ENCODE measurements at places on chromosomes 5 and 9.

GRCh38 chr9:33142535-33142934 is 24.6 kb downstream of the B4GALT1 start:
- no peak for DNase-seq

- DNase-seq = peak; percentile 22
Measured at GRCh38 chr5:154811653-154812465, 38.5 kb downstream of the FAXDC2 start.

DNA sequence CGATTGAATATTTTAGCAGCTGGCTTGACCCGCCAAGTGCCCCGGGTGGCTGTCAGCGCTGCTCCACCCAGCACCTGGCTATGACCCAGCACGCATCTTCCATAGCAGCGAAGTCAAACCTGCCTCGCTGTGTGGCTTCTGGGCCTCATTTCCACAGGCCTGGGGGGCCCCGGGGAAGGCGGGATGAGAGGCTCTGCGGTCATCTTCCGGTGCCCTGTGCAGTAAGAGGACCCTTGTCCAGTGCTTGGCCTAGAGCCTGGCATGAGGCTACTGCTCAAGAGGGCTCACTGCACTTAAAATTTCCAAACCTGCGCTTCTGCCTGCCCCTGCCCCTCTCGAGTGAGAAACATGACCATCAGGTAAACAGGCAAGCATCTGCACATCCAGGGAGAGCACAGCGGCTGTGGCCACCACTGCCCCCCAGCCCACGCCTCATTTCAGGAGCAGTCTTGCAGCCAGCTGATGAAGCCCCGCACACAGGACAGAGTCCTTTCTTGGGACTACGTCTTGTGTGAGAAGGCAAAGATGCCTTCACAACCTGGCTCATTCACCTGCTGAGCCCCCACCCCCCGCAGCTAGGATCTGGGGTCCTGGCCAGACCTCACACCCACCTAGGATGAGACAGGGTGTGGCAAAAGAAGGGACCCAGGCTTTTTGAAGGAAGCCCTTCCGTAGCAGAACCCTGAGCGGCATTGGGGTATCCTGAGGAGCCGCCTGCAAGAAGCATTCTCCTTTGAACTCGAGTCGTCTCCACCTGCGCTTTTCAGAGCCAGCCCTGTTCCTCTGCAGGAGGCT is 69.5 kb upstream of the UNC5A start:
- DNase-seq = no peak

GRCh38 chr9:277601-278295 is 63.1 kb downstream of the DOCK8 start:
- DNase-seq = no peak

GRCh38 chr9:104783588-104783987 is 19.7 kb downstream of the NIPSNAP3B start:
- no peak for DNase-seq

DNA sequence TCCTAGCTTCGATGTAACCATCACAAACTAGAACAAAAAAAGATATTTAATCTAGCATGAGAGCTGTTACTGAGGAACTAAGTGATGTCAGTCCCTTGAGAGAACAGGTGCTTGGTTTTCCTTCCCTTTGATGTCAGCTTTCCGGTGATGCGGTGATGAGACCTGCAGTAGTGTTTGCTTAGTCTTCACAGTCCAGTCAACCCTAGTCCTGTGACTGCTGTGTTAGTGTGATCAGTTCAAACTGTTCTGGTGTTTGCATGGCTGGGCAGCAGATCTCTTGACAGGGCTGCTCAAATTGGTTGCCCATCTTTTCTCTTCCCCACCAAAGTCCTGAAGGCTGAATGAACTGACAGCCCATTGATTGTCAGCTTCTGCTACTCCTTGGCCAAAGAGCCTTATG is 608.6 kb upstream of the DAB2 start:
- DNase-seq = no peak

DNA sequence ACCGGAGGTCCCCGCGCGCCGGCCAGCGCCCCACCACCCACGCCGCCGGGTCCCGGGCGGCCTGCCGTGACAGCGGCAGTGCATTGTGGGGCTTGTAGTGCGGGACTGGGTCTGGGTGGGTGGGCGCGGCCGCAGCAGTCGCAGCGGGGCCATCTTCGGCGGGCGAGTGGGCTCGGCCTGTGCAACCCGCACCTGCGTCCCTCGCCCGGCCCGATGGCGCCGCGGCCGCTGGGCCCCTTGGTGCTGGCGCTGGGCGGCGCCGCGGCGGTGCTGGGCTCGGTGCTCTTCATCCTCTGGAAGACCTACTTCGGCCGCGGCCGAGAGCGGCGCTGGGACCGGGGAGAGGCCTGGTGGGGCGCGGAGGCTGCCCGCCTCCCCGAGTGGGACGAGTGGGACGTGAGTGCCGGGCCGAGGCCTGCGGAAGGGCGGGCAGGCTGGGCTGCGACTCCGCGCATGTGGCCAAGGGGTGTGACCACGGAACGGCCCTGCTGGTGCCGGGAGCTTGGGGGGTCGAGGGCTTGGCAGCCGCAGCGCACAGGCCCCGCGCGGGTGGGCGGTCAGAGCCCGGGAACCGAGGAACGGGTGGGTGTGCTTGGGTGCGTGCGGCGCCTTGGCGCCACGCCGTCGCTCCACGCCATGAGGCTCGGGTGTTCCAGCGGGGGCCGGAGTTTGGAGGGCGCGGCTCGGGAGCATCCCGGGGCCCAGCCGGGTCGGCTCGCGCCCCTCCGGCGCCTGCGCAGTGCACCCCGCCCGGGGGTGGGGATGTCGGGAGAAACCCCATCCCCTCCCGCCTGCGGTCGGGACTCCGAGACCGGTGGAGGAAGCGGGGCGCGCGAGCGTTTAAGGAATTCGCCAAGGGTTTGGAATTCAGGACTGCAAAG is at the start of gene ARL10:
ARL10 (plus strand) TSS at position 137 of the 881 bp plus-strand sequence; CDS start at position 214, 77 bp downstream.
- DNase-seq = no peak

DNA sequence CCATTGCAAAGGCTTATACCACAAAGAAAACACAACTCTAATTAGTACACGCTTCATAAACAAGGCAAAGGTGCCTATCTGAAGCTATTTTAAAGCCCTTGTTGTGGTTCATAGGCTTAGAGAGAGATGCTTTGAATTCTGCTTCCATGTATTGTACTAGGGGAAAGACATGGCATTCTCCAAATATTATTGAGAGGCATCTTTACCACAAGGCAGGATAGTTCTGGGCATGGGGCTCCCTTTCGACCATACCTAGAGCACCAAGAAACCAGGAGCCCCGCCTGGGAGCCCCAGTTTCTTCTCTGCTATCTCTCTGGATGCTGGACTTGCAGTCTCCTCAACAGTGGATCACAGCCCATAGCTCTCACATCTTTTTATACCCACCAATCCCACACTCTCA is 93.7 kb downstream of the NFIB start:
- no peak for DNase-seq

DNA sequence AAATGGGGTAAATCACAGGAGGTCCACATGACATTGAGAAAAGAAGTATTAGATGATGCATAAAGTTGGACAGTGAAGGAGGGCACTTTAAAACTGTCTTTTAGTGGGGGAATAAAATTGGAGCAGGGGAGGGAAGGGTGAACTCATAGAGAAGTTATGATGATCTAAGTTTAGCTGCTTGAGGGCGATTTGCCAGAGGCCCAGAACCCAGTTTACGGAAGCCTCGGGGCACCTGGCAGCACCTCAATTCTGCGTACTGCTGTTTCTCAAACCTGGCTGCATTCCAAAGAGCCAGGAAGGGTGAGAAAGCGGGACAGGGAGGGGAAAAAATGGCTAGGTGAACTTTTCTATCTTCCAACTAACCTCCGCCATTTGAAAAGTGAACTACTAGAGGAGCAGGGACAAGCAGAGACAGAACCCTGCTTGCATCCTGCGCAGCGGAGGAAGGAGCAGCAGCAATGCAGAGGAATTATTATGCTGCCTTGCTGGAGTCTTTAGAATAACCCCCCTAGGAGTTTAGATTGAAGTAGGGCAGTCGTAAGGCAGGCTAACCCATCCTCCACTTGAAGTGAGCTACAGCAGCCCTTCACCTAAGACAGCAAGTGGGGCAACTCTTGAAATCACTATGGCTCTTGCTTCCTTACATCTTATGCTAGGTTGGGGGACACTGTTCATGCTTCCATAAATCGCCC is 316.8 kb downstream of the BRINP1 start:
- no peak for DNase-seq

DNA sequence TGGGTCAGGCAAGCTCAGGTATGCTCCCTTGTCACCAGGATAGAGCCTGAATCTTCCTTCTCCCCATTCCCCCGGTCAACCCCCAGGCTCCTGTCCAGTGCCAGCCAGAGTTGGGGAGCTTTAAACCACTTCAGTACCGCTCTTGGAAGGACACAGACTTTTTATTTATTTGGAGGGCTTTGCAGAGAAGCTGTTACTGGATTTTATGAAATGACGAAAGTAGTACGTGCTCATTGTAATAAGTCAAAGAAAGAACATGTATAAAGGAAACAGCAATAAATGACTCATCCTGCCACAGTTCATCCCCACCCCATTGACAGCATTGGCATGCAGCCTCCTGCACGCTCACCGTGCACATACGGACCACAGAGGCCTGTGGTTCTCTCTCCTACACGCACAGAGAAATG is 230.3 kb downstream of the AUH start:
- DNase-seq = no peak

GRCh38 chr5:34474573-34475021 is 181.5 kb upstream of the RAI14 start:
- DNase-seq = no peak

DNA sequence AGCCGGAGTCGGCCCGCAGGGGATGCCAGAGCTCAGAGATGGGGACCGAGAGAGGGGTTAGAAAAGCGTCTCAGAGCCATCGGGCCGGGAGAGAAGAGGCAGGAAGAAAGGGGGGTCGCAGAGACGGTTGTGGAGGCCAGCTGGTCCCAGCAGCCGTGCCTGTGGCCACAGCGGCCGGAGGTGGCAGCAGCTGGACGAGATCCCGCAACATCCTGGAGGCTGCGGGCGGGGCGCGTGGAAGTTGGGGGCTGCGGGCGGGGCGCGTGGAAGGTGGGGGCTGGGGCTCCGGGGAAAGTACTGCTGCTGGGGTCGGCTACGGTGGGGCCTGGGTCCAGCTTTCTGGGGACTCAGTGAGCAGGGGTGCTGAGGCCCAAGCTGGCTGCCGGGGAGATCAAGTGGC is 34.4 kb upstream of the EGFL7 start:
- no peak for DNase-seq

GRCh38 chr5:149801307-149801990 is 71.3 kb downstream of the PPARGC1B start:
- DNase-seq = no peak

GRCh38 chr5:72292411-72292810 is 27.6 kb downstream of the MRPS27 start:
- DNase-seq = no peak

- DNase-seq = no peak
Measured at GRCh38 chr5:67679184-67679841, 482.7 kb upstream of the CD180 start.

DNA sequence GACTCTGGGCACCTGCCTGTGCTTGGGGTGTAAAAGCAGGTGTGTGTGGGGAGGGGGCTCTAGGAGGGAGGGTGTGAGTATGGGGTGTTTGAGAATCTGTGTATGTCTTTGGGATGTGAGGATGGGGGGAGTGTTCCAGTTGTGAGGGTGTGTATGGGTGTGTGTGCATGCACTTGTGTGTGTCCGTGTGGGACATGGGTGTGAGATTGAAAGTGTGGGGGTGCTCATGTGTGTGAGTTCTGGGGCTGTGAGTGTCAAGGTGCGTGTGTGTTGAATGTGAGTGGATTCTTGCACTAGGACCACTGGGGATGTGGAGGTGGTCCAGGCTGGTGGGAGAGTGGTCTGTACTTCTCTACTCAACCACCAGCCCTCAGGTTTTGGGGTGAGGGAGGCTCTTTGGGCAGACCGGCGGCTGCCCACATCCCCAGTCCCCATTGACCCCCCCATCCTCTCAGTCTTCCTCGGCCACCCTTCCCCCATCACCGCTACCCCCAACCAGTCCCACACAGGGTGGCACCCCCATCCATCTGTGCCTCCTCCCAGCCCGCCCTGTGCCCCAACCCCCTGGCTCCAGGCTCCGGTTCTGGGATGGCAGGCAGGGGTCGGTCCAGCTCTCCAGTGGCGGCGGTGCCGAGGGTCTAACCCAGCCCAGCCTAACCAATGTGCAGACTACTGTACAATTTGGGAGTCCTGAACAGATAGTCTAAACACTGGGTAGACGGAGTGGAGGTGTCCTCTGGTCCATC is 31.5 kb downstream of the GOLGA2 start:
- no peak for DNase-seq
